ENCODE measurements at places on chromosomes 12 and 14.

- DNase-seq, result no peak
Observed at GRCh38 chr12:98224584-98225221, 290.7 kb upstream of the TMPO start.

GRCh38 chr12:40224439-40225291, at the start of gene LRRK2:
Gene LRRK2, plus strand, starts transcription at chr12:40224997. Its CDS starts 135 bp downstream, at chr12:40225132.
- peak; percentile 84 for DNase-seq

- DNase-seq, result no peak
Observed at GRCh38 chr12:68686262-68686594, 550 bp upstream of the NUP107 start.

- peak; percentile 5 for DNase-seq
Observed at GRCh38 chr12:28413460-28414109, 223.3 kb downstream of the CCDC91 start.

- no peak for DNase-seq
Observed at GRCh38 chr14:44979273-44979672, 17.3 kb downstream of the TOGARAM1 start.

GRCh38 chr14:75725481-75725880, 64.4 kb downstream of the TTLL5 start:
- no peak for DNase-seq

- DNase-seq, result peak; percentile 43
Observed at GRCh38 chr12:5442251-5443006, 10.5 kb downstream of the NTF3 start.

GRCh38 chr12:13592063-13592942, 389.1 kb downstream of the GRIN2B start:
- no peak for DNase-seq

DNA sequence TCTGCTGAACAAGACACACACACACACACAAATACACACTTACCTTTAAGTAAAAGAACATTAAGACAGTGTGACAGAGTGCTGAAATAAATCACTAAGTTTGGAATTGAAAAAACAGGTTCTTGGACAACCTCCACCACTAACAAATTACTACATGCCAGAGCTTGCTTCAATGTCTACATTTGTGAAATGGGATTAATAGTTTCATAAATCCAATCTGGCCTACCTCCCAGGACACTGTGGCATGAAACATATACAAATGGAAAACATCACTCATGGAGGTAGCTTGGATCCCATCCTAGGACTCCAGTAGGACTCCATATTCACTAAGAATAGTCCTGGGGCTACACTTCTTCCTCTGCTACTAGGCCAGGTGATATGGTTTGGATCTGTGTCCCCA, 8.2 kb upstream of the CCDC60 start:
- no peak for DNase-seq

- DNase-seq, result no peak
Observed at GRCh38 chr14:53017837-53018236, 67.0 kb upstream of the FERMT2 start.

- DNase-seq, result peak; percentile 57
Observed at GRCh38 chr12:52612431-52613383, 5.7 kb downstream of the KRT73 start.

- DNase-seq, result no peak
Observed at GRCh38 chr12:59070322-59070933, 150.1 kb upstream of the LRIG3 start.

DNA sequence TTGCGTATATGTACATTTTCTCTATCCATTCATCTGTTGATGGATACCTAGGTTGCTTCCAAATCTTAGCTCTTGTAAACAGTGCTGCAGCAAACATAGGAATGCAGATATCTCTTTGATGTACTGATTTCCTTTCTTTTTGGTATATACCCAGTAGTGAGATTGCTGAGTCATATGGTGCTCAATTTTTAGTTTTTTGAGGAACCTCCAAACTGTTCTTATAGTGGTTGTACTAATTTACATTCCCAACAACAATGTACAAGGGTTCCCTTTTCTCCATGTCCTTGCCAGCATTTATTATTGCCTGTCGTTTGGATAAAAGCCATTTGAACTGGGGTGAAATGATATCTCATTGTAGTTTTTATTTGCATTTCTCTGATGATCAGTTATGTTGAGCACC, 44.3 kb downstream of the PELI2 start:
- DNase-seq, result no peak

DNA sequence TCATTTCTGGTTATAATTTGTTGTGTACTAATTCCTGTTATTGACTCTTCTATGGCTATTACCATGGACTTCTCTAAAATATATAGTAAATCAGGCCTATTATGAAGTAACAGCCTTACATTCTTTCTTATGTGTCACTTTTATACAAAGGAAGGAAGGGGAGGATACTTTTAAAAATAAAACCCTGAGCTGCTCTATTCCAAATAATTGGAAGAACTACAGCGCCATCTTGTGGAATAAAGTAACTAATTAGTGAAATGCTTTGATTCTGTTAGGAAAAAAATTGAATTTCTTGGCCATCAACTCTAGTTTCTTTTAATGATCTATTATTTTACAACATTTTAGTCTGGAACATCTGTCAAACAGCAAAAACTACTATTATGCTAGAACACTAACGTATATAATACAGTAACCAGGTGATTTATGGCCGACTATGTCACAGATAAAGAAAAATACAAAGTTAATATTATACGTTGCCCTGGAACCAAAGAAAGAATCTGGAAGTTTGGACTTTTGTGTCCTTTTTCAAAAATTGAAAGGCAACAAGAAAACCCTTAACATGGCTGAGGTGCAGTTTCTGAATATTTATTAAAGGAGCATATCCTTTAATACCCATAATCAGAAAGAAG, 55.0 kb upstream of the NELL2 start:
- DNase-seq, result peak; percentile 82

DNA sequence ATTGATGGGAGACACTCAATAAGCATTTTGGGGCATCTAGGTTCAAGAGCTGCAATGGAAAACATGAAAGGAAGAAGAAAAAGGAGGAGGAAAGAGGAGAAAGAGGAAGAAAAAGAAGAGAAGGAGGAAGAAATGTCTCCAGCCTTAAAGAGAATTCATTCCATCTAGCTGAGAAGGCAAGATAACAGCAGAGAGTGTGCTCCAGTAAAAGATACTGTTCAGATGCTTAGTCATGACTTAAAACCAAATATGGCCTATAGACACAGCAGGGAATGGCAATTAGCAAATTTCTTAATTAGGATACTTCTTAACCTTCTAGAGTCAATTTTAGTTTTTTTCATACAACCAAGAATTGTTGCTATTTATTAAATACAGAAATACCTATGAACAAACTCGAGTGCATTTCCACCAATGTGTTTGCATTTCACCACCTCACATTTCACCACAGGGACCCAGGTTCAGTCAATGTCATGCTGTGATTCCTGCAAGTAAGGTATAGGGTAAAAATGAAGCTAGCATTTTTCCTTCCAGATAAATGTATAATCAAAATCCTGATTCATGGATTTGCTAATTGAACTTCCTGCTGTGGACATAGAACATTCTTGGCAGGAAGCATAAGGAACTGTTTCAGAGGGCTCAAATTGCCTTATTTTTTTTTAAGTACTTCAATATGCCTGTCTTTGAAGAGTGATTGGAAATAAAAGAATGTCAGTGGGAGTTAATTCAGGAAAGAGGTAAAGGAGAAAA, 177.8 kb downstream of the RPS29 start:
- DNase-seq, result no peak

DNA sequence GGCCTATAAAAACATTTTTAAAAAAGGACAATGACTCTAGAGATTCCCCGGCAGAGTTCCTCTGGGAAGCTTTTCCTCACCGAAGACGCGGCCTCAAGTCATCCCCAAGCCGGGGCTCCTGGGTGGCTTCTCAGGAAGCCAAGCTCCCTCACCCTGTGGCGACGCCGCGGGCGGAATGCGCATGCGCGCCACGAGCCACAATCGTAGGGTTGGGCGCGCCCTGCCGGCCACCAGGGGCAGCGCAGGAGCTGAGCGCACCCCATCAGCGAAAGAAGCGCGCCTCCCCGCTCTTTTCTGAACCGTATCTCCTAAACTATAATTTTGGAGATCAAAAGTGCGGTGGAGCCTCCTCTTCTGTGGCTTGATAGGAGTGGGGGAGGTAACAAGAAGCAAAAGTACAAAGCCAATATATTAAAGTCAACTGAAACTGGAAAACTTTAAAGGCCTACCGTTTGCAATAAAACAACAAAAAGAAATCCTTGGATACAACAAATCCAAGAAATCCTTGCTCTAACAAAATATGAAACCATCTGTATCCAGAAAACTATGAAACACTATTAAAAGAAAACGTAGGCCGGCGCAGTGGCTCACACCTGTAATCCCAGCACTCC, 17.4 kb upstream of the CHFR start:
- DNase-seq, result peak; percentile 86

GRCh38 chr14:51545396-51545795, 106.3 kb upstream of the FRMD6 start:
- no peak for DNase-seq

DNA sequence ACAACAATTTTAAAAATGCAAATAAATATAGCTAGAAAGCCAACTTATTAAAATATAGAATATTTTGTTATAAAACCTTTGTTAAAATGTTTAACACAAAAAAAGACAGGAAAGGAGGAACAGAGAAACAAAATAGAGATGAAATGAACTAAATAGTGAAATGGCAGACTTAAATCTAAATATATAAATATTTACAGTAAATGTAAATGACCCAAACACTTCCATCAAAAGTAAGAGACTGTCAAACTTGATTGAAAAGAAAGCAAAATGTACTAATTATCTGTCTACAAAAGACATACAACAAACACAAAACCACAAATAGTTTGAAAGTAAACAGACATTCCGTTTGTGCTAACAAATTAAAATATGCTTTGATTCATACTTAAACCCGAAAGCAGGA, 41.7 kb downstream of the PLBD1 start:
- no peak for DNase-seq

DNA sequence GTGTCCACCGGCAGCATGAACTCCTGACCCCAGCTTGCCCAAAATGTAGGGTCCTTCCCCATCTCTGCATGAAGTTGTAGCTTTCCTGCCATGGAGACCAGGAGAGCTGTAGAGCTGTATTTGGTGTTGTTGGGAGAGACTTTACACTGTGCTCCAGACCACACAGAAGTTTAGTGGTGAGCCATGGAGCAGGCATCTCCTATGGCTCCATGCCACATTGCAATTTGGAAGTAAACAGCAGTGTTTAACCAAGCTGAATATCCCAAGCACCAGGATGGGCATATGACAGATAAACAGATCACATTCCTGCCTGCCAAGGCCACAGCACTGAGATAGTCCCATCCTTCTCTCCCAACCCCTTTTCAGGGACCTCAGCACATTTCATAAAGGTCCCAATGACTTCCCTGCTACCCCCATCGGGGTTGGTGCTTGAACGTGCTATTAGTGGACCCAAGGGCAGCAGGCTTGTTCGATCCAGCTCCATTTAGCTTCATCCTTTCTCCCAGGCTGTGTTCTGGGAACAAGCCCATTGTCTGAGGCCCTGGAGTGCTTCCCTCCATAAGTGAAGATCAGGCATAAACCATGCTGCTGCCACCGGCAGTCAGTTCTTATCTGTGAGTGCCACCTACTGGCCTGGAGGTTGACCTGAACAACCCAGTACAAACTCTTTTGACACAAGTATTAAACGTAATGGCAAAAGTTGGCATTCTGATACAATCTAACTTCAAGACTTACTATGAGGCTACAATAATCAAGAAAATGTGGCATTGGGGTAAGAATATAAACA, 172.3 kb upstream of the ATXN7L3B start:
- DNase-seq, result peak; percentile 20

GRCh38 chr12:111035578-111036301, 115.4 kb upstream of the MYL2 start:
- DNase-seq, result no peak

- DNase-seq, result no peak
Observed at GRCh38 chr12:124385219-124385969, 90.5 kb downstream of the RFLNA start.

GRCh38 chr12:82651489-82651888, 35.2 kb upstream of the TMTC2 start:
- no peak for DNase-seq

DNA sequence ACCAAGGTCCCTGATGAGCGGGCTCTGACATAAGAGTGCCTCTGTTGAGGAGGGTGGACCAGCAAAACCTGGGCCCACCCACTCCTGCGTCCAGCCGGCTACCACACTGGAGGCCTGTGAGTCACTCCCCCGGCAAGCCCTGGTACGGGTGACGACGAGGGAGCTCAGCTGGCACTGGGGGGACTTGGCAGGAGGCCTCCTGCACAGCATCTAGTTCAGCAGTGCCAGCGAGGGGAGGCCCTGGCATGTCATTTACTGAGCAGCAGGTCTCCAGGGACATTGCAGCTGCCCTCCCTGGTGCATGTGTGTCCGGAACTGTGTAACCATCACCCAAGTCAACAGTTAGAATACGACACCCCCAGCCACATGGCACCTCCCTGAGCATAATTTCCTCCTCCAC, 24.4 kb downstream of the CD9 start:
- no peak for DNase-seq

DNA sequence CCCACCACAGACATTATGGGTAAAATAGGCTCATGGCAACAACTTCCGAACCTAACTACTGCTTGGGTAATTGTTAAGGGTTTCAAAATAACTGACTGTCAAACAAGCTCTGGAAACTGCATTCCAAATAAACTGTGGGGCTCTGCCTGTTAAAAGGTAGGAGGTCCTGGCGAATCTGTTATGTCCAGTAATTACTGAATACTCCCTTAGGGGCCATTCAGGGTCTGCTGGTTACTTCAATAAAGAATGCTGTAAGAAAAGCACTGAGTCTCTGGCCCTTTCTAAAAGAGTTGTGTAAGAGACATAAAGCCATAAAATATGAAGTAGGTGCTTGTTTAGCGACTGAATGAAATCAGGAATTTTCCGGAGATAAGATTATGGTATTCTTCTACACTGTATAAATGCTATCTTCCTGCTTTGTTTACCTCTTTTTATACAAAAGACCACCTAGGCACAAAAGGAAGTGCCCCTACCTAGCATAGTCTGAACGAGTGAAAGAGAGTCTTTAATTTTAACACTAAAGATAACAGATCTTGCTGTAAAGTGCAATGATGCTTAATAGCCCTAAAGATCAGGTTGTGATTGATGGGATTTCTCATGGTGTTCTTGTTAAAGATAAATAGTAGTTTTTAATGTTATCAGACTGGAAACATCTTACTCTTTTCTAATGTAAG, 127.8 kb downstream of the FBXL14 start:
- DNase-seq, result no peak

DNA sequence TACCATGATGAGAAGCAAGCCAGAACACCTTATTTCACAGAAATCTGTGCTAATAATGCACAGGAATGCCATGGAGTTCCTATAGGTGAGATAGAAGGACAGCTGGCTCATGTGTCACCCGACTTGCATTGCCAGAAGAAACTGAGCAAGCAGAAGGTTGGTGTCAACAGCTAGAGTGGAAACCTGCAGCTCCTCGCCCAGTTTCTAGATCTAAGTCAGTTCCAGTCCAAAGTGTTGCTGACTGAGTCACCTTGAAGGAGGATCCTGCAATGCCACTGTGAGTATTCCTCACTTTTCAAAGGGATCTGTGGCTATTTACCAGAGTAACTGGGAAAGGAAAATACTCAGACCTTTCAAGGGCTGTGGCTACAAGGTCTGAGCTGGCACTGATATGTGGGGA, 17.1 kb downstream of the CDKL1 start:
- DNase-seq, result no peak

Data from common myeloid progenitor, CD34-positive (primary cell).